KG1 (cell line): ENCODE measurements at places on chromosomes 2 and 18.

GRCh38 chr2:128473175-128474035 is 154.7 kb upstream of the HS6ST1 start:
- DNase-seq: peak; percentile 89

GRCh38 chr2:25684577-25685473 is 11.4 kb upstream of the DTNB start:
- no peak for DNase-seq

DNA sequence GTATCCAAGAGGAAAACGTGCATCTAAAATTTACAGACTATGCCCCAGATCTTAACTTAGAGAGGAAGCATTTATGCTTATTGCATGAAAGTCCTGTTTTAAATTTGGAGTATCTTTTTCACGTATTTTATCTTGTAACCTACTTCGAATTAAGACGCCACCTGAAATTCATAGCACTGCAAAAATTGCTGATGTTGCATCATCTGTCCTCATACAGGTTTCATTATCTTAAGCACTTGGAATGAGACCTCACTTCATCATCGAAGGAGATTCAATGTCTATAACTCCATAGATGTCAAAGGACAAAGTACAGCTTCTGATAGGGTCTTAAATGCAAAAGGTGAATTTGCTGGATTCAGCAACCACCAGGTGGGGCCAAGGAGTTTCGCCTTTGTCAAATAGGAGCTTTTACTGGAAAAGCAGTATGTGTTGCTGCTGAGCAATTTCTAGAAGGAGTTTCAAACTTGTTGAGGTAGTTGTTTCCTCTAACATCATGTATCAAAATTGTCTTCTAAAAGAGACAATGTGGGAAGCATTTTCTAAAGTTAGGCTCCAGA is 106.4 kb upstream of the CCDC85A start:
- DNase-seq: peak; percentile 1

- no peak for DNase-seq
These were observed 850.6 kb upstream of the CHAC2 start for GRCh38 chr2:52916981-52917380.

DNA sequence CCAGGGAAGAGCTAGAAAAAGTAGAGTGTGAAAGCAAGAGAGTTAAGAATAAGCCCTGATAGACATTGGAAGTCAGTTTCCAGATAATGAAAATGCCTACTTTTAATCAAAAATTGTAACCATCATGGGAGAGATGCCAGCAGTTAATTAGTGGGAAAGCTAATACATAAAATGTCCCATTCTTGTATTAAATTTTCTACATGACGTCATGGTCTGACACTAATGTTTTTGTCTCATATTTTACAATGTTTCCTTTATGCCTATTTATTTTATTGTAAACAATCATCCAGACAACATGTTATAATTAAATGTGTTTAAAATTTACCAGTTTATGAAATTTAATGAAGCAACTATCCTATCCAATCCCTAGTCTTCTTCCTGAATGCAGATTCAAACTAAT is 26.3 kb upstream of the CCDC178 start:
- no peak for DNase-seq

GRCh38 chr2:143473216-143473615 is 344.0 kb downstream of the ARHGAP15 start:
- DNase-seq: no peak

GRCh38 chr2:25076749-25077148 is 34.9 kb downstream of the EFR3B start:
- DNase-seq: no peak

DNA sequence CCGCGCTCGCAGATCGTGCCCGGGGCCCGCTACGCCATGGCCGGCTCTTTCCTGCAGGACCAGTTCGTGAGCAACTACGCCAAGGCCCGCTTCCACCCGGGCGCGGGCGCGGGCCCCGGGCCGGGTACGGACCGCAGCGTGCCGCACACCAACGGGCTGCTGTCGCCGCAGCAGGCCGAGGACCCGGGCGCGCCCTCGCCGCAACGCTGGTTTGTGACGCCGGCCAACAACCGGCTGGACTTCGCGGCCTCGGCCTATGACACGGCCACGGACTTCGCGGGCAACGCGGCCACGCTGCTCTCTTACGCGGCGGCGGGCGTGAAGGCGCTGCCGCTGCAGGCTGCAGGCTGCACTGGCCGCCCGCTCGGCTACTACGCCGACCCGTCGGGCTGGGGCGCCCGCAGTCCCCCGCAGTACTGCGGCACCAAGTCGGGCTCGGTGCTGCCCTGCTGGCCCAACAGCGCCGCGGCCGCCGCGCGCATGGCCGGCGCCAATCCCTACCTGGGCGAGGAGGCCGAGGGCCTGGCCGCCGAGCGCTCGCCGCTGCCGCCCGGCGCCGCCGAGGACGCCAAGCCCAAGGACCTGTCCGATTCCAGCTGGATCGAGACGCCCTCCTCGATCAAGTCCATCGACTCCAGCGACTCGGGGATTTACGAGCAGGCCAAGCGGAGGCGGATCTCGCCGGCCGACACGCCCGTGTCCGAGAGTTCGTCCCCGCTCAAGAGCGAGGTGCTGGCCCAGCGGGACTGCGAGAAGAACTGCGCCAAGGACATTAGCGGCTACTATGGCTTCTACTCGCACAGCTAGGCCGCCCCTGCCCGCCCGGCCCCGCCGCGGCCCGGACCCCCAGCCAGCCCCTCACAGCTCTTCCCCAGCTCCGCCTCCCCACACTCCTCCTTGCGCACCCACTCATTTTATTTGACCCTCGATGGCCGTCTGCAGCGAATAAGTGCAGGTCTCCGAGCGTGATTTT is 7.6 kb downstream of the TBR1 start:
- no peak for DNase-seq

GRCh38 chr2:84906108-84906899 is 848 bp downstream of the TMSB10 start:
- no peak for DNase-seq

GRCh38 chr18:4101009-4101408 is 354.1 kb downstream of the DLGAP1 start:
- no peak for DNase-seq

GRCh38 chr2:191710411-191710900 is 32.5 kb downstream of the NABP1 start:
- DNase-seq: no peak

GRCh38 chr18:62325806-62326645 is 916 bp downstream of the TNFRSF11A start:
- DNase-seq: no peak

DNA sequence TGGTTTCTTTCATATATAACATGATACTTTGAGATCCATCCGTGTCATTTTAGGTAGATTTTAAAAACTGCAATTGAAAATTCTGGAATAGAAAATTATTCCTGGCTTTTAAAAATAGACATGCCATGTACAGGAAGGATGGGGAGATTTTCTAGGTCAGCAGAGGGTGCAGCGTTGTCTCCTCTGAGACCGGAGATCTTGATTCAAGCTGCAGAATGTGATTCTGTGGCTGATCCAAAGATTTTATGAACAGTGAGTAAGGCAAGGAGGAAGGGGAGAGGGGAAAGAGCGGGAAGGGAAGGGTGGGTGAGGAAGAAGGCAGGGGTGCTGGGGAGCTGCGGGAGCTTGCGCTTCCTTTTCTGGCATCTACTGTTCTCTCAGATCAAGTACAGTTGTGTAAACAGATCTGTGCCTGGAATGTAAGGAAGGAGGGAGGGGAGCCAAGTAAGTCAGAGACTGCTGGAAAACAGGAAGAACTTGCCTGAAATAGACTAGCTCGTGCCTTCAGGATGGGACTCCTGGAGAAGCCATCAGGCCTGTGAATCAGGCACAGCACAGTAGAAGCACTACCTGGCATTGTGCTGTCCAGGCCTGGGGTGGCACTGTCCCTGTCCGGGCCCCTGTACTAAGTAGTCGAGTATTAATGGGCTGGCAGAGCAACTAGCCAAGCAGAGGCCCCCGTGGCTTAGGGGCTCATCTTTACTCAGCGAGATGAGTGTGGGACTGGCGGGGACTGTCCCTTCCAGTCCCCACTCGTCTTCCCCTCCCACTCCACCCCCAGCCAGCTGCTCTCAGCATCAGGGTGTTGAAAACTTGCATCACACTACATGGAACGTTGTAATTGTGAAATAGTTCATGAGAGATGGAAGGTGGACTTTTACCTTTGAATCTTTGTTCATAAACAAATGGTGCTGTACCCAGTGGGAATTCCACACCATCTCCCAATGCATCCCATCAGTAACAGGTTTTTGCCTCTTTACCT is 163.5 kb downstream of the UXS1 start:
- no peak for DNase-seq

- DNase-seq: no peak
These were observed 806.4 kb upstream of the FANCL start for GRCh38 chr2:59047373-59047995.

- no peak for DNase-seq
These were observed 31.5 kb downstream of the COA5 start for GRCh38 chr2:98576666-98577312.

DNA sequence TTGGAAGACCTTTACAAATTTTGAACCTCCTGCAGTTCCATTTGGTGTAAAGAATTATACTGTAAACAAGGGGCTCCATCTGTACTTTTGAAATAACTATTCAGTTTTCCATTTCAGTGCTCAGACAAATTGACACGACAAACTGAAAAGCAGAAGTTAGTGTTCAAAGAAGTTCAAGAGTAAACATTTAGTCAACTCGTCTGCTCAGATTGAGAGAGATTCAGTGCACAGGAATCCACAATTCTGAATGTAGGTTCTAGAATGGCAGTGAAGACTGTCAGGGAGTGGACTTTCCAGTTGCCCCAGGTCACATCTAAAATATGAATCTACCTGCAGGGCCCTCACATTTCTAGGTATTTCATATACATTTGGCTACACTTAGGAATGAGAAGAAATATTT is 322.3 kb upstream of the TCF4 start:
- DNase-seq: no peak

GRCh38 chr18:55337908-55338521 is 250.0 kb downstream of the TCF4 start:
- no peak for DNase-seq

GRCh38 chr2:44389895-44390294 is 28.1 kb downstream of the CAMKMT start:
- DNase-seq: no peak

- DNase-seq: peak; percentile 37
These were observed at the start of gene USP40 for GRCh38 chr2:233566141-233566956. Gene USP40, minus strand, starts transcription at chr2:233566782. Its CDS starts 1,228 bp downstream, at chr2:233565554.

- no peak for DNase-seq
These were observed 61.4 kb downstream of the SMAD7 start for GRCh38 chr18:48889115-48889941.

- DNase-seq: no peak
These were observed 133.6 kb downstream of the SP3 start for GRCh38 chr2:173831312-173832229.

GRCh38 chr2:222709191-222709891 is 37.9 kb downstream of the MOGAT1 start:
- no peak for DNase-seq

- no peak for DNase-seq
These were observed 109.7 kb downstream of the CD8B2 start for GRCh38 chr2:106596844-106597243.

GRCh38 chr2:21740484-21740883 is 616.7 kb downstream of the TDRD15 start:
- DNase-seq: no peak

DNA sequence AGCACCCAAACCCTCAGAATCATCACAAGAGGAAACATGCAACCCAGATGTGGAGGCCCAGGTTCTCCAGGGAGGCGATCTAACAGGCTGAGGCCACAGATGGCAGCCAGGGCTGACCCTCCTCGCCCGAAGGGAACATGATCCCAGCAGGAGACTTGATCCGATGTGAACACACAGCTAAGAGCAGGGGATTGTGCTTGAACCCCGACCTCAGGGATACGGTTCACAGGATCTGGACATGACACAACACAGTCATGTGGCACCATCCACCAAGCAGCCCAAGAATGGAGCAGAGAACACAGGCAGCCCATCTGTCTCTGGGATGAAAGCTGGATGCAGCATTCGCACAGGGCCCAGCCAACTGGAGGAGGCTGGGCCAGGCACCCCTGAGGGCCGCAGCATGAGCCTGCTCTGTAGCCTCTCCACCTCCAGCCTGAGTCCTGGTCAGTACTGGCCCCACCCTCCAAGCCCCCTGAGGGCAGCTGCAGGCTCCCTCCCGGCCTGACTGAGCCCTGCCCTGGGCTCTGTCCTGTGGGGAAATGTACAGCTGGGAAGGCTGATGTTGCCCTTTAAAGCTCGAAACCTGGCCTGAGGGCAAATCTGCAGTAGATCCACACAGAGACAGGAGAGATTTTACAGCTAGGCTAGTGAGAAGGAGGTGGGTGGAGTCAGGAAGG is 39.0 kb downstream of the AQP12A start:
- DNase-seq: no peak

DNA sequence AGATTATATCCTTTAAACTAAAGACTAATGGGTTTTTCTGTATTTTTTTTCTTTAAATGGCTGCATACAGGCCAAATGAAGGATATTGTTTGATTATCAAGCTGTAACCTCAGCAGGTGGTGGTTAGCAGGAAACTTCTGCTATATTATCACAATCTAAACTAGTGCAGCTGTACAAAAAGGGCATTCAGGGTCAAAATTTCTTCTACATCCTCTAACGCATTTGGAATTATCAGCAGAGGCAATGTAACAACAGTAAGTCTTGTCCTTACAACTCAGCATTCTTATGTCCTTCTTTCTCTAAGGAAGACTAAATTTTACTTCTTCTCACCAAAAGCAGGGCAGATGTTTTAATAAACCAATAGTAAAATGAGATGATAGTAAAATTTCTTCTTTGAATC is 135.8 kb upstream of the FN1 start:
- DNase-seq: no peak

DNA sequence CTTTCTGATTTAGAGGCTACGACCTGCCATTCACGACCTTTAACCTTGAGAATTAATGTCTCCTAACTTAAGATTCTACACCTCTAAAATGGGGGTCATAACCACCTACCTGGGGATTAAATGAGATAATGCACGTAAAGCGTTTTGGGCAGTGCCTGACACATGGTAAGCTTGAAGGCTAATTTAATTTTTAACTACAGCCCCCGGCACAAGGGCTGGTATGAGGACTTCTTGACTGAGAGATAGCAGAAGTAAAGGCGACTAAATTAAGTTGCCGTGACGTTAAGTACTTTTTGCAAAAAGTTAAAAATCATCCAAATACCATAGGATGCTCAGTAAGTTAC is 549 bp downstream of the MRPL35 start:
- no peak for DNase-seq

GRCh38 chr2:235576337-235576910 is 82.6 kb downstream of the AGAP1 start:
- no peak for DNase-seq

DNA sequence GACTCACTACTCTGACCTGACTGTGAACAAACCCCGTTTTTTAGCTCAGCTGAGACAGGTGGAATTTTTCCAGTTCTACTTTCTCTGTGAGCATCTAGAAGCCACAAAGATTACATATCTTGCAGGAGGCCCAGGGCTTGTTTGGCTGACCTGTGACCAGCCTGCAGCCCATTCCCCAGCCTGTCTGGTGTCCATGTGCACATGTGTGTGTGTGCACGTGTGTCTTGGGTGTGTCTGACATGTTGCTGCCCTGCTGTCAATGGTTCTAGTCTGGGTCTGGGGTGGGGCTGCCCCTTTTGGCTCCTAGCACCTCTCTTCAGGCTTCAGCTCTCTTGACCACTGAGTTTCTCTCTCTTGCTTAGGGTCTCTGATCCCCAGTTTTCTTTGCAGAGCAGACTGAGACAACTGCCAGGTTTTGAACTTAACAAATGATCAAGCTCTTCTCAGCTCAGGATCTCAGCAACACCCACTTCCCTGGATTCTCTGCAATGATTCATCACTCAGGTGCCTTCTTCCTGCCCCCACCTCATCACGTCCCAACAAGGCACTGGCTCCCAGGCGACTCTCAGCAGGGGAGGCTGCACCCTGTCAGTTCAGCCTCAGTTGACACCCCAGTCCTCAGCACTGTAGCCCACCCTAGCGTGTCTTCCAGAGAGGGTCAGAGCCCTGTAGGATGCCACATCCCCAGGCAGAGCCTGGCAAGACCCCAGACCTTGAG is 130.3 kb downstream of the CELF4 start:
- DNase-seq: no peak
